ENCODE measurements at places on chromosomes 3 and 15.
A peak's percentile ranks its signal among the peaks of the same experiment; 100 is the strongest.

DNA sequence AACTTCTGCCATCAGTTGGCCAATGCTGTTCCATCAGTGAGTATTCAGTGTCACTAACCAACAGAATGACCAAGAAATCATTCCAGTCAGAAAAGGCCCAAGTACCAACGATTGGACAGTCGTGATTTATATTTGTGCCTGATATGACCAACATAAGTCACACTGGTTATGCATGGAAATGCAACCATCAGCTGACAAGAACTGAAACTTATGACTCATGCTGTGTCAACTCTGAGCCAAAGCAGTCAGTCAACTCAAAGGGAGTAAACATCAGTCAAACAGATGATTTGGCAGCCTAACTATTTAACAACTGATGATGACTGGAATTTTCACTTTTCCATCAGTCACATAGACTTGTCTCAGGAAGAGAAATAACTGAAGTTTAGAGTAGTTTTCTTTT lies 142.4 kb downstream of the ANXA2 start:
- DNase-seq = no peak

DNA sequence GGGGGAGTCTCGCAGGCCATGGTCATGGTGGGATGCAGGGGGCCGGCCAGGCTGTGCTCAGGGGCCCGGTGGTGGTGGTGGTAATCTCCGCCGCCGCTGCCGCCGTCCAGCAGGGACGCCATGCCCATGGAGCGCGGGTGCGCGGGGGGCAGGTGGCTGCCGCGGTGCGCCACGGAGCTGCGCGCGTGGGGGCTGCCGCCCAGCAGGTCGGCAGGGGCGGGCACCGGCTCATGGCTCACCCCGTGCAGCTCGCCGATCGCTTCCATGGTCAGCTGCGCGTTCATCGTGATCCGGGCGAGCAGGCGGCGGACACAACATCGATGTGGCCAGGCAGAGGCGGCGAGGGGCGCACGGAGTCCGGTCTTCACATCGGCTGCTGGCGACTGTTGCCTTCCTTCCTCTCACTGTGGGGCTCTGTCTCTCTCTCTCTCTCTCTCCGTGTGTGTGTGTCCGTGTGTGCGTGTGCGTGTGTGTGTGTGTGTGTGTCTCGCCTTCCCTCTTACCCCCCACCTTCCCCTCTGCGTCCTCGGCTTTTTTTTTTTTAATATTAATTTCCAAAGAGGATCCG lies 451 bp downstream of the ONECUT1 start:
- DNase-seq = no peak

GRCh38 chr15:74857082-74857655 lies 14.2 kb upstream of the ULK3 start:
- DNase-seq = no peak

DNA sequence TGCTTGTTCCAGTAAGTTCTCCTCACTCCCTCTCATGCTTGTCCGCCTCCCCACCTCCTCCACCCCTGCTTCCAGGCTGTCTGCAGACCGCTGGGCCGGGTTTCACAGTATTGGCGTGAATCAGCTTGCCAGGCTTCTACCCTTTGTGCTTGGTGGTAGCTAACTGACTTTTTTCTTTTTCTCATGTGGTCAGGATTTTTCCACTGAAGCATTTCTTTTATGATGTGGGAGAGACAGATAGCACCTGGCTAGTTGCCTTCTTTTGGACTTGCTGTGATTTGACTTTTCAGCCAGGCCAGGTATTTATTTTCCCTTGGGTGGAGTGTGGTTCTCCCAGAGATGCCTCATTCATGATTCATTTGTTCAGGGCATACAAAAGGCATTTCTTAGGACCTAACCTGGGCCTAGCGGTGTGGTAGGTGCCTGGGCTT lies 60.6 kb downstream of the ST6GAL1 start:
- DNase-seq = no peak

- DNase-seq = no peak
Measured at GRCh38 chr15:41564286-41564959, 5.4 kb downstream of the TYRO3 start.

GRCh38 chr3:150077107-150077506 lies 106.4 kb upstream of the PFN2 start:
- no peak for DNase-seq

- no peak for DNase-seq
Measured at GRCh38 chr15:95295896-95296625, 1034.4 kb upstream of the NR2F2 start.

DNA sequence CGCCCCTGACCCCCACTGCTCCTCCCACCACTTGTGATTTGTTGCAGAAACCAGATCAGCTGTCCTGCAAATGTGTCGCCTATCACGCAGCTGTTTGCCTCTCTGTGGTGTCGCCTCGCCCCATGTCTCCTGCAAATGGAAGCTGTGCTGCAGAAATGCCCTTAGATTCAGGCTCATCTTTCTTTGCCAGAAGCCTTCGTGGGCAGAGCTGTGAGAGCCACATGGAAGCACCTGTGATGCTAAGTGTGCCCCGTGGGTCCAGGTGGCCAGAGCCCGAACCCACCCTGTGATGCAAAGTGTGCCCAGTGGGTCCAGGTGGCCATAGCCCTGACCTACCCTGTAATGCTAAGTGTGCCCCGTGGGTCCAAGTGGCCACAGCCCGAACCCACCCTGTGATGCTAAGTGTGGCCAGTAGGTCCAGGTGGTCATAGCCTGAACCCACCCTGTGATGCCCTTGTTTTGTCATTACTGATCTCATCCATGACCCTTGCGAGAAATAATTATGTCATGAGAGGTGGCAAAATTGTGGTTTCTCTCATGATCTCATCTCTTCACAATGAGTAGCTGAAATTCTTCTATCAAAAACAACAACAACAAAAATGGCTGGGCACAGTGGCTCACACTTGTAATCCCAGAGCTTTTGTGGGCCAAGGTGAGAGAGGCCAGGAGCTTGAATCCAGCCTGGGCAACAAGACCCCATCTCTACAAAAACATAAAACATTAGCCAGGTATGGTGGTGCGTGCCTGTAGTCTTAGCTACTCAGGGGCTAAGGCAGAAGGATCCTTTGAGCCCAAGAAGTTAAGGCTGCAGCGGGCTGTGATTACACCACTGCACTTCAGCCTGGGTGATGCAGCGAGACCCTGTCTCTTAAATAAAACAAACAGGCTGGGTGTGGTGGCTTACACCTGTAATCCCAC lies 187.4 kb downstream of the GOLGA6L6 start:
- no peak for DNase-seq

- no peak for DNase-seq
Measured at GRCh38 chr15:31304751-31305365, 21.8 kb upstream of the KLF13 start.

DNA sequence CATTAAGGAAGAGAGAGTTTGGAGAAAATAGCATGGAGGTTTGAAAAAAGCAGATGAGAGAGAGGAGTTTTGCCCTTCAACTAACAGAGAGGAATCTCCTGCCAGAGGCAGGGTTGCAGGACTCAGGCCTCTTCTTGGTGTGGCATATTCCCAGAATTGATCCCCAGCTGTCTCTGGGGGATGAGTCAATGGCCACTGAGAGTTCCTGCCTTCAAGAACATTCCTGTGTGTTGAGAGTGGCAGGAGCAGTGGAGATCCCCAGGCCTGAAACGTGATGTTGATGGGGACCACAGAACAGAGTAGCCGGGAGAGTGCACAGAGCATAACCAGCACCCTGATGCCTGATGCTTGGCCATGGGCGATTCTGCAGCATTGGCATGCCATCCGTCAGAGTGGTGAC lies 348.4 kb upstream of the THBS1 start:
- no peak for DNase-seq

- peak; percentile 70 for DNase-seq
Measured at GRCh38 chr15:78739996-78740903, 71.0 kb downstream of the ADAMTS7 start.

- no peak for DNase-seq
Measured at GRCh38 chr15:39438799-39439592, 141.9 kb upstream of the THBS1 start.

- DNase-seq = no peak
Measured at GRCh38 chr3:99868311-99868646, 50.6 kb downstream of the CMSS1 start.

GRCh38 chr3:42035007-42035406 lies 56.1 kb upstream of the TRAK1 start:
- no peak for DNase-seq

GRCh38 chr3:170077361-170077760 lies 39.6 kb downstream of the GPR160 start:
- no peak for DNase-seq

GRCh38 chr3:187713504-187713903 lies 11.1 kb upstream of the RTP2 start:
- DNase-seq = no peak

DNA sequence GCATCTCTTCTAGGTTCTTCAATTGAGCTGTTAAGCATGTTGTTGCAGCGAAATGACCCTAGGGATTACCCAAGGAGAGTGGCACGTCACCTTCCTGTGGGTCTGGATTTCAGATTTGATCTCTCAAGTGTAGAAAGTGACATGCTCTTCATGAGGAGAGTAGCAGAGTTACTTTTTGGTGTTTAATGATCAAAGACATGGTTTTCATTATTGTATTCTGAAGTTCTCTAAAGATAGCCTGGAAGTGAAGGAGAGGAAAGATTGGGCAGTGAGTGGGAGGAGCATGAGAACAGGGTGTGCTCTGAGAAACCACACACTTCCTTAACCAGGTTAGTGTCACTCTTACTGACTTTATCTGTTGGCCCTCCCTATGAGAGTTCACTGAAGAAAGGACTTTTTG lies 153.6 kb downstream of the AKAP13 start:
- no peak for DNase-seq

DNA sequence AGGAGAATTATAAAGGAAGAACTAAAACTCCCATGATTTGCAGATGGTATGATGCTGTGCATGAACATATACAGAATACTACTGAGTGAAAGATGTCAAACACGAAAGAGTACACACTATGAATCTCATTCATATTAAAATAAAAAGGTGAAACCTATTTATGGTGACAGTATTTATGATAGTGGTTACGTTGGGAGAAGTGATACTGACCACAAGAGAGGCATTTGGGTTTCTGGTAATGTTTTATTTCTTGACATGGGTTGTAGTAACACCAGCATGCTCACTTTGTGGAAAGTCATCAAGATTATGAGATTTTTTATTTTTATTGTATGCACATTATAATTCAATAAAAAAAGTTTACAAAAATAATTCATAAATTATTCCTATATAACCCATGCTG lies 324.0 kb downstream of the GAP43 start:
- no peak for DNase-seq

- no peak for DNase-seq
Measured at GRCh38 chr3:64027658-64028057, 4.4 kb upstream of the PSMD6 start.

GRCh38 chr3:196121066-196121465 lies 39.2 kb upstream of the TFRC start:
- DNase-seq = no peak

DNA sequence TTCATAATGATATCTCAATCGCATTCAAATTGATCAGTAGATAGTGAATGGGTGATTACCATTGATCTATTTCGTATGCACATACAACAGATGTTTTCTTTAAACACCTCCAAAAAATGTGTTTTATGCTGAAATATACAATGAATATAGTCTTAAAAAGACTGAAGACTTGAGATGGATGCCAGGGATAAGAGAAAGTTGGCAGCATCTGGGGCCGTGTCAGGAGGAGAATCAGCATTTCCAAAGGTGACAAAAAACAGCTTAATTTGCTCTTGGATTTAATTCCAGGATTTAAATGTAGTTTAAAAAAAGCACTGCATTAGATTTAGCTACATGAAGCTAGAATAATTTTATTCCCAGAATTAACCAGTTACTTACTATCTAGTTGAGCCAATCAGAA lies 199.7 kb upstream of the CNTN3 start:
- DNase-seq = no peak

DNA sequence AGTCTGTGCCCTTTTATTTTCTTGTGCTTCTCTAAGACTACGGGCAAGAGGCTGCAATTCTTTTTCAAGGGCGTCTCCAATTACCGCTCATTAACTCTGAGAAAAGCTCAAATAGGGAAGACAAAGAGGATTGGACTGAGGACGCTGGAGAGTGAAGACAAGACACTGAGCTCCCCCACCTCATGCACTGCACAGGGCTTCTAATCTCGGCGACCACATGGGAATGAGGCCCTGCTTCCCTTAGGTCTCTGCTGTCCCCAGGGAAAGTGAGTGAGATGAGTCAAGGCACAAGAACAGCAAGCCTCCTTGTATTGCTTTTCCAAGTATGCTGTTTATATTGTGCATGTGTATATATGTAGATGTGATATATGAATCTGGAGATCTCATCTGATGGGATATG lies 392.2 kb upstream of the CFAP20DC start:
- no peak for DNase-seq

- no peak for DNase-seq
Measured at GRCh38 chr15:57061696-57062095, 143.3 kb downstream of the TCF12 start.

GRCh38 chr3:158696618-158697017 lies 24.2 kb upstream of the LXN start:
- no peak for DNase-seq

- no peak for DNase-seq
Measured at GRCh38 chr3:192155194-192155593, 572.1 kb downstream of the FGF12 start.

DNA sequence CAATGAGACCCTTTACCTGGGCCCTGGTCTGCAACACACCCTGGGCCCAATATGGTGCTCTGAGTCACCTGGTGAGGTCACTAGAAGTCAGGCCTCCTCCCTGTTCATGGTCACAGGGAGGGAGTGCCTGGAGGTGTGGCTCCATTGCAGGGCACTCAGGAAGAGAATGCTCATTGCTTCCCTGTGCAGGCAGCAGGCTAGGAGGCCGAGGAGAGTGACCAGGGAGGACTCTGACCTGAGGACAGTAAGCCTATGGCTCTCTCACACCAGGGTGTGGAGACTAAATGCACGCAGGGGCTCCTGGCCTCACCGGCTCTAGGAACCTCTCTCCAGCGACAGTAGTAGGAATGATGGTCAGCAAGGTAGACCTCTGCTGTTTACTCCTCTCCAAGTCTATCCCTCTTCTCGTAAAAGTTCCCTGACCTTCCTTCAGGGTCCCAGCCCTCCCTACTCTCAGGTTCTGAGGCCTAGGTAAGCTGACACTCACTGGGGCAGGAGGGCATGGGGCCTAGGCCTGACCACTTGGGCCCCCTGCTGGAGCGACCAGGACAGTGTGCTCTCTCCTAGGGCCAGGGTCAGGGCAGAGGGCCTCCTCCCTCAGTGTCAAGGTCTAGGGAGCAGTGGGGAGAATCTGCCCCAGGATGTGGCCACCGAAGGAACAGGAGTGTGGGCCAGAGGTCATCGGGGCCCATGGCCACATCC lies 9.6 kb upstream of the SLCO2A1 start:
- DNase-seq = no peak

GRCh38 chr3:145739926-145740325 lies 421.1 kb downstream of the PLOD2 start:
- no peak for DNase-seq

GRCh38 chr3:57279685-57280084 lies 12.8 kb downstream of the ASB14 start:
- DNase-seq = no peak

DNA sequence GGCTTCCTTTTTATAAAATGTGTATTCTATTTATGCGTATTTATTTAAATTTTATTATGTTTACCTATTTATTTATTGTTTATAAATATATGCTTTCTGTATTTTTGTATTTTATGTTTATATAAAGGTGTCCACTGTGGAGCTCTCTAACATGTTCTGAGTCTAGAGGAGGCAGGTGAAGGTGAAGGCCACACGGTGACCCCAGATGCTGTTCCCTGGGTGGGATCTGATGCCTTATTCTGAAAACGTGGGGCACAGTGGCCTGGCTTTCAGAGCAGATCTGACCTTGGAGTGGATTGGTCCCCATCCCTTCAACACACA lies 104.7 kb upstream of the SLC7A14 start:
- DNase-seq = no peak

- no peak for DNase-seq
Measured at GRCh38 chr15:99365242-99365641, 114.0 kb downstream of the LRRC28 start.
